ENCODE measurements at places on chromosomes 12 and 14. TPM values are rescaled to one million over a fixed set of nuclear protein-coding genes. Genes with fewer than 3 reads are reported as not detected.
A peak's percentile ranks its signal among the peaks of the same experiment; 100 is the strongest.

- DNase-seq: peak; percentile 25
Observed at GRCh38 chr12:127293507-127294310, 973.3 kb upstream of the TMEM132C start.

DNA sequence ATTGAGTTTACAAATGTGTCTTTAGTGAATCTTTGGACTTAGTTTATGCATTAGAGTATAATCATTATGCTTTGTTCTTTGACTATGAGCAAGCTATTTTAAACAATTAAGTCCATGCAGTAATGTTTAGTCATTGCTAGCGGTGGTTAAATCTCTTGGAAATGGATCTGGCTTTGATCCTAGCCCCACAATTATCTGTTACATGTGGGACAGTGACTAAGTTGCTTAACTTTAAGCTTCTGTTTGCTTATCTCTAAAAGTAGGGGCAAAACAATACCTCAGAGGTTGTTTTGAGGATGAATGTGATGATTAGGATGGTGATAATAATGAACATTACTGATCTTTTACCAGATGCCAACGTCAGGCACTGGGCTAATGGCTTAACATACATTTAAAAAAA is 124.2 kb downstream of the NPAS3 start:
- DNase-seq: no peak

Gene HOXC4
- 0.36 TPM for total RNA-seq

DNA sequence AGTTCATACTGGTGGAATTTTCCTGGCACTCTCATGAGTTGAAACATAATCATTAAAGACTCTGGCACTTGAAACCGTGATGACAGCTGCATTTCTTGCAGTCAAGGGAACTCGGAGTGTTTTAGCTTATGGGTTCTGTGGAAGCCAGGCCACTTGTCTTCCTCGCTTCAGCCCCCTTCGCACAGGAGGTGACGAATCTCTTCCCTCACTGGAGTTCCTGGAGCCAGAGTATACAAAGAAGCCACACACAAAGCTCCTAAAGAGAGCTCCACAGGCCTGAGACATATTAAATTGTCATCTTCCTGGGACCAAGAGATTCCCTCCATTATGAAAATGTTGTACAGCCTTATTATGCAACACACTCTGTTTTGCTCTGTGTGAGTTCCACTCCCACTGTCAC is 964.1 kb downstream of the TMEM121 start:
- DNase-seq: no peak

- DNase-seq: no peak
Observed at GRCh38 chr12:94889445-94890210, 113.9 kb downstream of the NDUFA12 start.

Gene ERBB3
- total RNA-seq: 0.93 TPM

Gene MAGOHB
- total RNA-seq: 11.6 TPM

Gene HHIPL1
- total RNA-seq: 0.23 TPM

- DNase-seq: peak; percentile 19
Observed at GRCh38 chr12:65556676-65557437, 267.4 kb upstream of the HMGA2 start.

Gene RAB21
- total RNA-seq: 59.5 TPM

Gene NEDD8
- 107 TPM for total RNA-seq

DNA sequence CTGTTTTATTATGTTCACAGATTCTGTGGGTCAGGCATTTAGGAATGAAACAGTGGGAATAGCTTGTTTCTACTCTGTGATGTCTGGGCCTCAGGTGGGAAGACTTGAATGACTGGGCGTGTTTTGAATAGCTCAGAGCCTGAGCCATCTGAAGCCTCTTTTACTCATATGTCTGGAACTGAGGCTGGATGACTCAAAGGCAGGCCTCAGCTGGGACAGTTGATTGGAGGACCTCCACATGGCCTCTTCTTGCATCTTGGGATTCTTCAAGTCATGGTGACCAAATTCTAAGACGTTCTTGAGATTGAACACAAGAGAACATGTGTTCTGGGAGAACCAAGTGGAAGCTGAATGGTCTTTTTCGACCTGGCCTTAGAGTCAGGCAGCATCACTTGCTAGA is 45.8 kb upstream of the TBX3 start:
- DNase-seq: no peak

- no peak for DNase-seq
Observed at GRCh38 chr12:47071241-47071852, 8.1 kb upstream of the PCED1B start.

GRCh38 chr12:117603316-117604113 is 242.1 kb upstream of the NOS1 start:
- no peak for DNase-seq

- peak; percentile 67 for DNase-seq
Observed at GRCh38 chr14:105314287-105315200, at the start of gene PACS2. Gene PACS2, plus strand, starts transcription at chr14:105314748. Its CDS starts 171 bp downstream, at chr14:105314919.

DNA sequence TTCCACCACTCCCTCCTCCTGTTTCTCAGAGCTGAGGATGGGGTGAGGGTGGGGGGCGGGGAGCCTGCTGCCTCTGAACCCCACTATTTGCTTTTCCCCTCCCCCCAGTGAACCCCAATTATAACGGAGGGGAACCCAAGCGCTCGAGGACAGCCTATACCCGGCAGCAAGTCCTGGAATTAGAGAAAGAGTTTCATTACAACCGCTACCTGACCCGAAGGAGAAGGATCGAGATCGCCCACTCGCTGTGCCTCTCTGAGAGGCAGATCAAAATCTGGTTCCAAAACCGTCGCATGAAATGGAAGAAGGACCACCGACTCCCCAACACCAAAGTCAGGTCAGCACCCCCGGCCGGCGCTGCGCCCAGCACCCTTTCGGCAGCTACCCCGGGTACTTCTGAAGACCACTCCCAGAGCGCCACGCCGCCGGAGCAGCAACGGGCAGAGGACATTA is 1.1 kb downstream of the HOXC4 start:
- no peak for DNase-seq

DNA sequence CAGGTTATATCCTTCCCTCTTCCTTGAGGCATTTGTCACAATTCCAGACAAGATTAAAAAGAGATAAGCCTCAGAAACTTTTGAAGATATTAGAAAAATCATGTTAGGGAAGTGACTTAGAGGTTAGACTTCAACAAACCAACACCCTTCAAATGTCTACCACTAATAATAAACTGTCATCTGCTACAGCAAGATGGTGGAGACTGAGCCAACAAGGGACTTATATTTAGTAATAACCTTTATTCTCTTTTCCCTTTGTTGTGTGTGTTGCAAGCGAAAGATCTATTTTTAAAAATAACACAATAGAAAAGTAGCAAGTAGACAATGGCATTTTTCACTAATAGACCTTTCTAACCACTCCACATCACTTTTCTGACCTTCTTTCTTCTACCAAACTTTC is 28.6 kb downstream of the PRICKLE1 start:
- no peak for DNase-seq

Gene MUCL1
- not detected for total RNA-seq

Gene CLECL1
- 4.4 TPM for total RNA-seq

- DNase-seq: no peak
Observed at GRCh38 chr14:80110721-80111120, 100.6 kb downstream of the DIO2 start.

Gene LBHD2
- total RNA-seq: not detected

GRCh38 chr14:94769391-94770250 is at the start of gene GSC:
Gene GSC, minus strand, starts transcription at chr14:94770113. Its CDS starts 98 bp downstream, at chr14:94770015.
- no peak for DNase-seq

DNA sequence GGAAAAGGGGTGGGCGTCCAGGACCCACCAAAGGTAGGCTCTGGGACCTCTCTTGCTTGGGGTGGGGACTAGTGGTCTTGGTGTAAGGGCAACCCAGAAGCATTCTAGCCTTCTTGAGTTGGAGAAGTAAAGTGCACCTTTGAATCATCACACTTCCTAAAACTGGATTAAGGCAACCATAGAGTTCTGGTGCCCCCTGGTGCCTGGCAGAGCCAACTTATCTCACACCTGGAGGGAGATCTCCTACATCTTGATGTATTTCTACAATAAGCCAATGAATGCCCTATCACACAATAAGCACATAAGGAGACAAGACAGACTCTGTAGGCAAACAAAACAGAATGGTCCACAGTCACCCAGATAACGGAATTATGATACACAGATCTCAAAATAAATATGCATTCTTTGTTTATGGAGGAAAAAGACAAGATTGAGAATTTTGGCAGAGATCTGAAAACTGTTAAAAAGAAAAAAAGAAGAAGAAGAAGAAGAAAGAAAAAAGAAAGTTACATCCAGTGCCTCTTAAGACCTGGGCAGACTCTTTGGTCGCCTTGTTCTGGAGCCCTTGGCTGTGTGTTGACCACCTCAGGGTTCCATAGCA is 95.9 kb upstream of the PPP2R5C start:
- DNase-seq: no peak

- DNase-seq: no peak
Observed at GRCh38 chr12:104521731-104522130, 65.0 kb downstream of the CHST11 start.

GRCh38 chr12:24561882-24562770 is 386.8 kb downstream of the BCAT1 start:
- DNase-seq: no peak

- no peak for DNase-seq
Observed at GRCh38 chr12:72872996-72873395, 600.8 kb downstream of the TRHDE start.

DNA sequence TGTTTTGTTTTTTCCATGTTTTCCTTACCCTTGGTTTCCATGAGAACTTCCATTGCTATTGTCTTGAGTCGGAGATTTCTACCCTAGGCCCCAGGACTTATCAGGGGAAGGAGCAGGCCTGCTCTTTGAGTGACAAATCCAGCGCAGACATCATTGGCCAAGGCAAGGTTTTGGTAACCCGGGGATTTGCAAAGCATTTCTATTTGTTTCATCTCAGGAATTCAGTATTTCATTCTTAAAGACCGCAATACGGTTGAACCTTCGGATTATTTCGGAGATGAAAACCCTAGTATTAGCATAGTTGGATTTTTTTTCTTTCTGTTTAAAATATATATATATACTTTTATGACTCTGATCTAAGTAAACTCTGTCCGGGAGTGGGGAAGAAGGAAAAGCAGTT is 62.0 kb downstream of the TMEM132C start:
- no peak for DNase-seq

Gene PTPRO
- 1.1 TPM for total RNA-seq

Gene AMDHD1
- total RNA-seq: 0.40 TPM

- DNase-seq: no peak
Observed at GRCh38 chr14:55889124-55889523, 229.1 kb upstream of the PELI2 start.

DNA sequence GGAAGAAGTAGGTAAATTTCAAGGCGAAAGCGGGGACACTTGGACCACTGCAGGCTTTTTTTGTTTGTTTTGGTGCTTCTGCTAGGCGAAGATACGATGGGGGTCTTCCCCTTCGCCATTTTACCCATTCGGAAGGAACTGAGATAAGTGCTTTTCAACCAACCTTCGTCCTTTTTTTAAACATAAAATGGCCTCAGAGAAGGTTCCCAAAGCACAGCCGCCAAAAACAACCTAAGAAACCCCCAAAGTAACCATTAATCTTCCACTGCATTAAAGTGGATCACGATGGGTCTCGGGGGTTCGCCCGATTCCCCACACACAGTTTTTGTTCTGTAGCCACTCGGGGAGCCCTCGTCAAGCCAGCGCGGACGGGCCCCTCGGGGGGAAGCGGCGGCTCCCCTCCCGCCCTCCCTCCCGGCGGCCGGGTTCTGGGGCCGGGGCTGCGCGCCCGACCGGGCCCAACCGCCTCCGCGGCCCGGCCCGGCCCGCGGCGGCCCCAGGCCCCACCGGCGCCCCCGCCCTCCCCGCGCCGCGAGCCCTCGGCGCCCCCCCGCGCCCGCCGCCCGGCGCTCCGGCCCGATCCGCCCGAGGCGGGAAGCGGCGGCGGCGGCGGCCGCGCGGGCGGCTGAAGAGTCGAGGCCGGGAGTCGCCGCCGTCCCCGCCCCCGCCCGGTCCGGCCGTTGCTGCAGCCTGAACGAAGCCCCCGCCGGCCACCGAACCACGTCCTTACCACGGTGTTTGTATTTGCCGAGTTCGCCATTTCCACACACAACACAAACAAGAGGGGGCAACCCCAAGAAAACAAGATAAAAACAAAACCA is 790 bp downstream of the GTF2A1 start:
- peak; percentile 77 for DNase-seq

DNA sequence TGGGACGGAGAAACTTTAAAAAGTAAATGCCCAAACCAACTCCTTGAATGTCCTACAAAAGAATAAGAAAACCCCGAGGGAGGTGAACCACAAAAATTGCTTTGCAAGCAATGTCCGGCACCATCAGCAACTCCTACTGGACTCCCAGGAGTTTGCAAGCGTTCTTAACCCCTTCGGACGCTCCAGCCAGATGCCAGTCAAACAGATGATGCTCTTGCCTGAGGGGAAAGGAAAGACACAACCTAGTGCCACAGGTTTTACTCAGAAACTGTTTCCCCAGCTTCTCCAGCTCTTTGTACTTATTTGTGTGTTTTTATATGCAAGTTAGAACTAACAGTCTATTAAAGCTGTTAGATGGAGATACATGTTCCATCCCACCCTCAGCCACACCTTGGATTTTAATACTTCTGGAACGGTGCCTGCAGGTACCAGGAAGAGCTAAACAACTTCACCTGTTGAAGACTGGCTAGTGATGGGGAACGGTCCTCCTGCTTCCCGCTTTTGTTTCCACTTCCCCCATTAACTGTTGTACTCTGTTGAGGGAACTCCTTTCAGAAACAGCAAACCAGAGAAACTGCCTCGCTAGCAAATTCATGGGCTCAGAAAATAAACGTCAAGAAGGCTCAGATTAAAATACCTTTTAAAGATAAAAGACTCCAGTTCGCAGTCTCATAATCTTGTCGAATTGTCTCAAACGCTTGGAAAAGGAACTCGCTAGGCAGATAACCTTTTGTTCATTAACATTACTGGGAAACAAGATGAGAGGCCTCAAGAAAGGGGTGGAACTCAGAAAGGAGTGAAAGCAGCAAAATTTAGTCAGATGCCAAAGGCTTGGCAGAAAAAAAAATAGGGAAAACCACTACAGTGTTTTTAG is 1.1 kb upstream of the FERMT2 start:
- DNase-seq: no peak

Gene PTCSC3
- total RNA-seq: not detected

Gene NR4A1
- total RNA-seq: 5.9 TPM

- no peak for DNase-seq
Observed at GRCh38 chr14:55556929-55557623, 22.9 kb upstream of the KTN1 start.

- no peak for DNase-seq
Observed at GRCh38 chr14:99513946-99514551, 32.8 kb downstream of the CCNK start.

- no peak for DNase-seq
Observed at GRCh38 chr14:75533791-75534555, 11.7 kb downstream of the BATF start.

- DNase-seq: no peak
Observed at GRCh38 chr12:53725824-53726223, 1.4 kb downstream of the CALCOCO1 start.

Gene RNASE7
- total RNA-seq: not detected

- no peak for DNase-seq
Observed at GRCh38 chr14:25042362-25043299, 7.3 kb downstream of the STXBP6 start.

- no peak for DNase-seq
Observed at GRCh38 chr14:95293449-95293848, 26.3 kb downstream of the CLMN start.

Gene SLC5A8
- total RNA-seq: not detected

- DNase-seq: no peak
Observed at GRCh38 chr14:93986955-93987354, 10.1 kb upstream of the CCDC197 start.
